ENCODE measurements at places on chromosomes 5 and 9.

- DNase-seq = no peak
These were observed 50.1 kb downstream of the HMCN2 start for GRCh38 chr9:130315446-130316226.

DNA sequence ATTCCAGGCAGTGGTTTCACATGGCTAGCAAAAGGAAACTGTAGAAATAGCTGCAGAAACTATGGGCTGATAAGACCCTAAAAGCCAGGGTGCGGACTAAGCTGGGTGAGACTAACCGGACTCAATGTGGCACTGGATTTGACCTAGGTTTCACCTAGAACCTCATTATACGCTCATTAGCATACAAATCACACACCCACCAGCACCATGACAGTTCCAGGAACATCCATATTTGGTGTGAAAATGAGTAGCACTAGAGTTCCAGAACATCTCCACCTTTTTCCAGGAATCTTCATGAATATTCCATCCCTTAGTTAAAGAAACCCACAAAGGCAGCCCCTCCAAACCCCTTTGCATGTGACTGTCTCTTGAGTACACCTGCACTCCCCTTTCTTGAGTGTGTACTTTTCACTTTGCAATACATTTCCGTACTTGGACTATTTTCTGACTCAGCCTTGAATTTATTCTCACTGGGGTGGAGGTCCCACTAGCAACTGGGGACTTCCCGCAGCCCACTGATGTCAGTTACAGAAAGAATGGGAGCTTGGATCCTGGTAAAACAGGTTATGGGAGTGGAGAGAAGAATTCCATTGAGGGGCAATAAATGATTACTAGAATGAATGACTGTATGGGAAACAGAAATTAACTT is 58.0 kb upstream of the SPATA31C2 start:
- DNase-seq = no peak

- DNase-seq = no peak
These were observed 17.4 kb downstream of the ANKS6 start for GRCh38 chr9:98778711-98779530.

- no peak for DNase-seq
These were observed 27.3 kb upstream of the EDIL3 start for GRCh38 chr5:84411832-84412605.

DNA sequence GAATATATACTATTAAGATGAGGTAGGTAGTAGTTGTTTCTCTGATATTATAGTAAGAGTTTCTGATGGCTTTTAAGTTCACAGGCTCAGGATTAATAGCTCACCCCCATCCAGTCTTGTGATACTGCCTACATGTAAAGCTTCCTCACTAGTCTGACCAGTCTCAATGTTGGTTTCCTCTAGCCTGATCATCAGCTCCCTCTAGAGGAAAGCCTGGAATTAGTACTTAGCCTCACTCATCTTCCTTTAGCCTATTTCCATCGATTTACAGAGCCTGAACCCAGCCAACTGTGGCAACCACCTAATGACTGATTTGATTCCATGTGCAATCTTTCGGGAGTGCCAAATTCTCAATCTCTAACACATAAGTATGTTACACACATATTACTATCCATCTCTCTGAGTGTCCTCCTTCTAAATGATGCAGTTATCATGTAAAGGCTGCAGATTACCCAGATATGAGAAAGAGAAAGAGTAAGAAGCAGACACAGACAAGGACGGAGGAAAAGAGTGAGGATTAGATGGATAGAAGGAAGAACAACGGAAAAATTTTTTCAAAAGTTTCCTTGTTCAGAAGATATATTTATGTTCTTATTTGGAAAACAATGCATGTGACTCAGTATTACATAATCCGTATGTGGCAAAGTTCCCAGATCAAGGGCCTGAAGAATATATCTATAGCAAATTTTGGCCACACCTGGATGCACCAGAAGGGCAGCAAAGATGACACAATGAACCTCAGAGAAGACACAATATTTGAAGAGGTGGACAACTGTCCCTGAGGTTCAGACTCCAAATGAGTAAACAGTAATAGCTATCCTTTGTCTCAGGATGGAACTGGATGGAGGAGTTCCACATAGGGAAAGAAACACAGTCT is 333.7 kb downstream of the ELAVL2 start:
- no peak for DNase-seq

DNA sequence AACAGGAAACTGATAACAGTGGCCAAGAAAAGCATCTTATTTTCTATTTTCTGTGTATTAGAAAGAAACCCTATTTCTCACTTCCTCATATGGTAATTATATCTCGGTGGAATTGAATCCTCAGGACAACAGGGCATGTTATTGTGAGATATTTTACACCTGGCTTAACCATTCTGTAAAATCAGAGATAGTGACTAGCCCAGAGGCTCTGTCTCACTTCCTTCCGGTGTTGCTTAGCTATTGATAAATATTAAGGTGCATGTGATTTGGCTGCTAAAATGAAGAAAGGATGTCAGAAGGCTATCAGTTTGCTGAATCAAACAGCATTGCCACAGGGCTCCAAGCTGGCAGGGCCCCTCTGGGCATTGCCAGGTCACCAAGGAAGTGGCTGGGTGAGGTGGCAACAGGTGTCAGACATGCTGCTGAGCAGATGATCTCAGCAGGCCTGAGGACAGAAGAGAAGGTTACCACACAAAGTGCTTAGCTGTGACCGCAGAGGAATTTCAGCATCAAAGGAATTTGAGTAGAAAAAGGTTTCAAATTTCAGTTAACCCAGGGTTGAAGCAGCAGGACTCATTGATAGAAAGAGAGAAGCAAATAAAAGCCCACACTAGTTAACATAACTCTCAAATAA is 330.7 kb downstream of the PDE4D start:
- no peak for DNase-seq

- DNase-seq = no peak
These were observed 2265.3 kb upstream of the C9orf72 start for GRCh38 chr9:29838491-29839020.
